ENCODE measurements at places on chromosomes 4 and X.
A peak's percentile ranks its signal among the peaks of the same experiment; 100 is the strongest.

DNA sequence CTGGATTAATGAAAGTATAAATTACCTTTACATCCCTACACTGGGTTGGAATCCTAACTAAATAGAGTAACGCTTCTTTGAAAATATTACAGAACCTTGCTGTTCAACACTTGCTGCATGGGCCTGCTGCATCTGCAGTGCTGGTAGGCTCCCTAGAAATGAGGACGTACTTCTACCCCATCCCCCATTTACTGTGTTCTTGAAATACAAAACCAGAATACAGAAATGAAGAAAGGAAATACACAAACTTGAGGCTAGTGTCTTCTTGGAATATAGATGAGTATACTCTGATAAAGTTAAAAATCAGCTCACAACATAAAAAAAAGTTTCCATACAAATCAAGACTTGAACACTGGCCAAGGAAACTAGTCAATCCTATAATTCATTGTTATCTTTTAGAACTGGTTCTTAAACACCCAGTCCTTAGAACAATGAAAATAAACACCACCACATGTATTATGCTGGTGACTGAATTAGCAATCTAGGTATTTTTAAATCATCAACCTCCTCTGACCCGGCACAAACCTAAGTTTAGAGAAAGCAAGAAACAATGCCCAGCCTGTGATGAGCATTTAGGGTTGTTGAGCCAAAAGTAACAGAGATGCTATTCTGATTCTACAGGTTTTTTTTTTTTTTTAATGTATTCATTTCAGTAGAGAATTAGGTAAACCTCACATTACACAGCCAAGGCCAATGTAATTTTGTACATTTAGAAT, 49.7 kb downstream of the ATP8A1 start:
- no peak for DNase-seq

- no peak for DNase-seq
Observed at GRCh38 chr4:3801931-3802550, 35.9 kb downstream of the ADRA2C start.

GRCh38 chr4:168188754-168189153, 96.4 kb downstream of the ANXA10 start:
- no peak for DNase-seq

GRCh38 chr4:60657807-60658206, 542.3 kb upstream of the ADGRL3 start:
- DNase-seq, result no peak

DNA sequence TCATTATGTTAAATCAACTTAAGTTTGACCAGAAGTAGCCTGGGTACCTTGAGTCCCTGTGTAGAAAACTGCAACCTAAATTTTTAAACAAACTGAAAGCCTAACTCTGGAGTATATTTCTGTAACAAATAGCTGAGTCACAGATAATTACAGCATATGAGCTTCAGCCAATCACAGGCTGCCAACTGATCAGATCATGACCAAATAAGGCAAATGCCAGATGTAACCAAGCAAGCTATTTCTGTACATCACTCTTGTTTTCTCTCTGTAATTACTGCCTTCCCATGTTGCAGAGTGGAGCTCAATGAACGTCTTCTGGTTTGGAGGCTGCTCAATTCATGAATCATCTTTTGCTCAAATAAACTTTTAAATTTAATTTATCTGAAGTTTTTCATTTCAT, 980.9 kb upstream of the DIAPH2 start:
- DNase-seq, result no peak

GRCh38 chrX:9938516-9938915, 28.6 kb upstream of the CLDN34 start:
- no peak for DNase-seq

DNA sequence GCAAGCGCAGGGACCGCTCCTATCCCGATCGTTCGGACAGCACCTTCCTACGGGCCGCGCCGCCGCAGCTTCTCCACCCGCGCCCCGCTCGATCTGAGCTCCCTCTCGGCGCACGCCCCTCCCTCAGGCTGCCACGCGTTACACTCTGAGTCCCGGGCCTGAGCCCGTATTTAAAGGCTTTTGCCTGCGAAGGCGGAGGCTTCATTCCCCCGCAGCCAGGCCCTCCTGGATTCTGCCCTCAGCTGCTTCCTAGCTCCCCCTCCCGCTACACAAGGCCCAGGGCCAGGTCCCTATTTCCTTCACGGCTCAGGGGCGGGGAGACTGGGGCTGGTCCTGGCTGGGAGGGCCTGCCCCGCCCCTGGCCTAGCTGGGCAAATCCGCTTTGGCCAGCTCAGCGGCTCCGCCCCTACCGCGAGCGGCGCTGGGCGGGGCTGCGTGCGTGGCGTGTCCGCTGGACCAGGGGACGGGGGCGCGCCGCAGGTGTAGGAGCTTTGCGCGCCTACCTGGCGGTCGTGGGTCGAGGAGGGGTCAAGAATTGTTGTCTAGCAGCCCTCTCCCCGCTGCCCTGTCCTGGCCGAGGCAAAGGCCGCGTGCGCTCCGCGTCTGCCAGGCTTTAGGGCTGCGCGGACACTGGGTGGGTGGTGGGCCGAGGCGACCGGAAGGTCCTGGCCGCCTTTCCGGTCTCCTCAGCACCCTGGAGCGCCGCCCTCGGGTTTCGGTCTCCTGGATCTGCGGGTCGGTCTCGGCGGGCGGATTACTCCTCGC, at the start of gene UGDH:
UGDH (minus strand) TSS at position 144 of the 765 bp plus-strand sequence. CDS start 5,927 bp downstream, outside the sequence.
- peak; percentile 97 for DNase-seq

GRCh38 chrX:47991263-47992094, 12.3 kb downstream of the ZNF182 start:
- no peak for DNase-seq

- DNase-seq, result peak; percentile 63
Observed at GRCh38 chr4:173521467-173522159, 8.4 kb downstream of the HAND2 start.

DNA sequence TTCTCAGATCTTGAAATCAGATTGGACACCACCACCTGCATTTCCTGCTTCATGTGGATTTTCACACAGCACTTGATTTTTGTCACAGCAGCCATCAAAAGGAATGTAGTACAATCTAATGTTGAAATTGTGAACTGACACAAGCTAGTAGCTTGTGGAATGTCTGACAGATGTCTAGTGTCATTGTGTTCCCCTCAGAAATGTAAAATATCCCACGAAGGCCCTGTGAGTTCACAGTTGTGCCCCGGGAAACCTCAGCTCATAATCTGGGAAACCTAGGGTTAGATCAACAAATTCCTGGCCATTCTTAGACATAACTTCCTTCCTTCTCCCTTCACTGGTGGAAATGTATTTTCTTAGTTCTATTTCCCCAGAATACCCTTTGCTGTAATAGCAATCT, 205.7 kb downstream of the AR start:
- no peak for DNase-seq

DNA sequence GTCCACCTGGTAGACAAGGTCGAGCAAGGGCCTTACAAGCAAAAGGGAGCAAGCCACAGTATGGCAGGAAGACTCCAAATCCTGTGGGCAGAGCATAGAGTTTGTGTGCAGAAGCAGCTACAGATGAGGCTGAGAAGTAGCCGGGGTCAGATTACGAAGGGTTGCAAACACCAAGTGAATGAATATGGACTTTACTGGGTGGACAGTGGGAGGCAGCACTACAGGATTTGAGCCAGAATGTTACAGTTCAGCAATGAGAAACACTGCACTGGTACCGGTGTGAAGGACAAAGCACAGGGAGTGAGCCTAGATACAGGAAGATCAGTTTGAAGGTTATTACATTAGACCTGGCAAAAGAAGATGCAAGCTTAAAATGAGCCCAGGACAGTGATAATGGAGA, 46.1 kb upstream of the HOPX start:
- no peak for DNase-seq

DNA sequence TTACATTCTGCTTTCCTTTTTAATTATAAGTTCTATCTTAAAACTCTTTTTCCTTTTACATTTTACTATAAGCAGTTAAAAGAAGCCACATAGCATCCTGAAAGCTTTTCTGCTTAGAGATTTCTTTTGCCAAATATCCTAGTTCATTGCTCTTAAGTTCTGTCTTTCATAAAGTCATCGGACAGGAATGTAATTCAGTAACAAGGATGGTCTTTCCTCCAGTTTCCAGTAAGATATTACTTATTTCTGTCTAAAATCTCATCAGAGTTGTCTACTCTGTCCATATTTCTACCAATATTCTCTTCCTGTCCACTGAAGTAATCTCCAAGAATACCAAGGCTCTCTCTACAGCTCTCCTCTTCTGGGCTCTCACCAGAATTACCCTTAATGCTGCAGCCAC, 37.5 kb upstream of the ADH1C start:
- DNase-seq, result no peak

DNA sequence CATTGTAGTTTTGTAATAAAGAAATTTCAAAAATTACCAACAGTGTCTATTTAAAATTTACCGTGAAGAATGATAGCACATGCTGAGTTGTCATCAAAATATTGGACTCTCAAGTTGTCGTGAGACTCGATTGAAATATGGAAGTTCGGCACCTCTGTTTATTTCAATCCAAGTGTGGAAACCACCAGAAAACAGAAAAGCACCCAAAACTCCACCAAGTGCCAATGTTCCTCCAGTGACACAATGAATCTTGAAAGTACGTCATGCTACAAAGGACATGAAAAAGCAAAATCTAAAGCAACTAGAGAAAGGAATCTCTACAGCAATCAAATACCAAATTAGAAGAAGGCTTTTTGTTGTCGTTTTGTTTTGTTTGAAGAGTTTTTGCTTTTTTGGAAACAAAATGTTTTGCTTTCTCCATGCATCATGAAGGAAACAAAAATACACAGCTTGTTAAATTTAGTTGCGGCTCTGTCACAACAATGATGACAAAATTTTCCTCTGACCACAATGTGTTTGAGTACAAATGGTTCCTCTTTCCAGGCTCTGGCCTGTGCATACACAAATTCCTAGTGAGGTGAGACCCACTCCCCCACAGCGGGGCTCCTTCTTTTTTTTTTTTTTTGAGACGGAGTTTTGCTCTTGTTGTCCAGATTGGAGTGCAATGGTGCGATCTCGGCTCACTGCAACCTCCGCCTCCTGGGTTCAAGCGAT, 9.6 kb upstream of the IL13RA1 start:
- no peak for DNase-seq

DNA sequence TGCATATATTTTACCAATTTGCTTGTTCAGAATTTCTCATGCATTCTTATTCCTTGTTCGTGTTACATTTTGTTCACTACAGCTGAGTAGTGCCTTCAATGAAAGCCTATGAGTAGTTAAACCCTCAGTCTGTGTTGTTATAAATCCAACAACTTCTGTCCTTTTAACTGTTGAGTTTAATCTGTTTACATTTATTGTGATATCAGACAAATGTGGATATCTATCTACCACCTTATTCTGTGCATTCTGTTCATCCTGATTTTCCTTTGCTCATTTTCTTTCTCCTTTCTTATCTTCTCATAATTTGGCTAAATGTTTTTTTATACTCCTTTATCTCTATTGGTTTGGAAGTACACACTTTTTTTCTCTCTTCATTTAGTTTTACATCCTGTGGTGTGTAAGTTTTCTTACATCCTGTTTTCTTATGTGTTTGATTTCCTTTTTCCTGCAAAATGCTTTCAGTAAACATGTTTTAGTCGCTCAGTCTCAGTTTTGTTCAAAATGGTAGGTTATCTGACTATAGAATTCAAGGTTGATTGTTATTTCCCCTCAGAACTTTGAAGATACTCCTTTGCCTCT, 54.2 kb downstream of the CASP6 start:
- DNase-seq, result no peak

DNA sequence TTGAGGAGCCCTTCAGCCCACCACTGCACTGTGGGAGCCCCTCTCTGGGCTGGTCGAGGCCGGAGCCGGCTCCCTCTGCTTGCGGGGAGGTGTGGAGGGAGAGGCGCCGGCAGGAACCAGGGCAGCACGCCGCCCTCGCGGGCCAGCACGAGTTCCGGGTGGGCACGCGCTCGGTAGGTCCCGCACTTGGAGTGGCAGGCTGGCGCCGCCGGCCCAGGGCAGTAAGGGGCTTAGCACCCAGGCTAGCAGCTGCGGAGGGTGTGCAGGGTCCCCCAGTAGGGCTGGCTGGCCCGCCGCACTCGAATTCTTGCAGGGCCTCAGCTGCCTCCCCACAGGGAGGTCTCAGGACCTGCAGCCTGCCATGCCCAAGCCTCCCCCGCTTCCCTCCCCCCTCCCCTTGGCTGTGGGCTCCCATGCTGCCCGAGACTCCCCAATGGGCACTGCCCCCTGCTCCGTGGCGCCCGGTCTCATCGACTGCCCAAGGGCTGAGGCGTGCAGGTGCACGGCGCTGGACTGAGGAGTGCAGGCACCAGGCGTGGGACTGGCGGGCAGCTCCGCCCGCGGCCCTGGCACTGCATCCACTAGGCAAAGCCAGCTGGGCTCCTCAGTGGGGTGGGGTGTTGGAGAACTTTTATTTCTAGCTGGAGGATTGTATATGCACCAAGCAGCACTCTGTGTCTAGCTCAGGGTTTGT, 127.5 kb downstream of the DCK start:
- DNase-seq, result no peak

GRCh38 chr4:3442959-3443749, 1.4 kb downstream of the HGFAC start:
- DNase-seq, result no peak

GRCh38 chr4:56468097-56468422, 643 bp downstream of the SRP72 start:
- no peak for DNase-seq

GRCh38 chrX:63525491-63525890, 174.4 kb upstream of the SPIN4 start:
- no peak for DNase-seq

- DNase-seq, result no peak
Observed at GRCh38 chr4:53105313-53105712, 243.2 kb downstream of the RASL11B start.

- DNase-seq, result no peak
Observed at GRCh38 chrX:40284852-40285251, 187.1 kb upstream of the BCOR start.

GRCh38 chrX:118530219-118530911, 34.8 kb downstream of the DOCK11 start:
- no peak for DNase-seq

DNA sequence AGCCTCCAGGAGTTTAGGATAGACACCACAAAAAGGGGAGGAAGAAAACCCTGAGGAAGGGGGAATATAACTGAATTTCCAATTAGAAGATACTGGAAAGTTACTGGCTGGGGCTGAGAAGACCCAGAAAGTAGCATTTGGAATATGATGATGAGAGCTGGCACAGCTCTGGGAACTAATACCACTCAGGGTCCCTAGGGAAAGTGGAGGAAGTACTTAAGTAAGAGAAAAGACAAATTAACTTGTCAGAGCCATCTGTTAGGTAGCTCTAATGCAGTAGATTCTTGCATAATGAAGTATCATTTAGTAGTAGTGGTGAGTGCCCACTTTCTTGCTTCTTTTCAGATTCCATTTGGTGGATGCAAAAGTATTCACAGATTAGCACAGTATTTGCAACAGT, 90.8 kb upstream of the TSPAN5 start:
- DNase-seq, result no peak

- no peak for DNase-seq
Observed at GRCh38 chrX:39653691-39654090, 444.1 kb downstream of the BCOR start.

GRCh38 chrX:4240541-4241194, 527.2 kb upstream of the PRKX start:
- no peak for DNase-seq

DNA sequence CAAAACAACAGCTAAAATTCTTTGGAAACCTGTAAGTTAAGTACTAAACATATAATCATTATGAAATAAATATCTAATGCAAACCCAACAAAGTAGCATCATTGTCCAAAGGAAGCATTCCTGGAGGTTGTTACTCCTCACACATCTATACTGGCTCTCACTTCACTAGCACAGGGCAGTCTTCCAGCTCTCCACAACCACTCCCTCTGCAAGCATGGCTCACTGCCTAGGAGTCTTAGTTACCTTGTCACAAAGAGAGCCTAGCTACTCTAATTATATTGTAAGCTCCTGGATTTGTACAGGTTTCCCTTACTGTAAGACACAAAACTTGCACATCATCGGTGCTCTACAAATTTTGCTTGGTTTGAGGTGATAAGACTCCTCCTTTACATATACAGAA, 76.1 kb downstream of the AMMECR1 start:
- DNase-seq, result no peak
